Activated effector memory CD4-positive, alpha-beta T cell treated with Interleukin-2 at 50 U/mL for 16 hours (primary cell): ENCODE measurements at places on chromosomes 13 and 19.

- DNase-seq, result no peak
These were observed 37.2 kb downstream of the SLITRK1 start for GRCh38 chr13:83845106-83845505.

- DNase-seq, result no peak
These were observed 102.6 kb upstream of the SERP2 start for GRCh38 chr13:44271031-44271455.

DNA sequence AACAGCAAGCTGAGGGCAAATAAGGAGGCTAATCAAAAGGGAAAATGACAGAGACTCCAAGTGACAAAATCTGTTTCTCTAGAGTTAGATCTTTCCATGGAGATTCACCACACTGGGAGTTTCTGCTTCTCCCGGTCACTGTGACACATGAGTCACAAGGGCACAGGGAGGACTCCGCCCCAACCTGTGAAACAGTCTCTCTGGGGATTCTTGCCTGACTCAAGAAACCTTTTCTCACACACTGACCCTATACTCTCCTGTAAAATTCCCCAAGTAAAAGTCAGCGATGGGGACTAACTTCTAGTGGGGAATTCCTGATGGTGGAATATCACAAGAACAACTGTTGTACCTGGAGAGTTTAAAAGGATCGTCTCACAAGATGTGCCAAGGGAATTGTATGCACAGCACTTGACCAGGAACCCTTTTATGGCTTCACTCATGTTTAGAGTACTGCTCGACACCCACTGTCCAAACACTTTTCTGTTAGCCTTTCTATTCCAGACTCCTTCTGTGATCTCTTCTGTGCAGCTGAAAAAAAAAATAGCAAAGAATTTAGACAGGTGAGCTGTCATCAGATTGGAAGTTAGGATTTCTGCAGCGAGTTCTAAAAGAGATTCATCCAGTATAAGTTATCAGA is 46.8 kb upstream of the URAD start:
- DNase-seq, result no peak

DNA sequence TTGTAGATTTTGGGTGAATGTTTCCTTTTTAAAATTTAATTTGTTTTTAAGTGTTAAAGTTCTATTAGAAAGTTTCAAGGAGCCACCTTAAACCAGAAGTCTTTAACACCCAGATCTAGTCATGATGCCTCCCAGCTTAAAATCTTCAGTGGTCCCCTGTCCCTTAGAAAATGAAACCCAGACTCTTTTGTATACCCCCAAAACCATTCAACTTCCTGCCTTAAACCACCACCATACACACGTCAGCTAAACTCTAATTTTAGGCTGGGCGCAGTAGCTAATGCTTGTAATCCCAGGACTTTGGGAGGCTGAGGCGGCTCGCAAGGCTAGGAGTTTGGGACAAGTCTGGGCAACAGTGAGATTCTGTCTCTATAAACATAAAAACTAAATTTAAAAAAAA is 37.9 kb downstream of the N4BP2L1 start:
- DNase-seq, result no peak

GRCh38 chr13:48946163-48946562 is 29.5 kb upstream of the FNDC3A start:
- DNase-seq, result no peak

DNA sequence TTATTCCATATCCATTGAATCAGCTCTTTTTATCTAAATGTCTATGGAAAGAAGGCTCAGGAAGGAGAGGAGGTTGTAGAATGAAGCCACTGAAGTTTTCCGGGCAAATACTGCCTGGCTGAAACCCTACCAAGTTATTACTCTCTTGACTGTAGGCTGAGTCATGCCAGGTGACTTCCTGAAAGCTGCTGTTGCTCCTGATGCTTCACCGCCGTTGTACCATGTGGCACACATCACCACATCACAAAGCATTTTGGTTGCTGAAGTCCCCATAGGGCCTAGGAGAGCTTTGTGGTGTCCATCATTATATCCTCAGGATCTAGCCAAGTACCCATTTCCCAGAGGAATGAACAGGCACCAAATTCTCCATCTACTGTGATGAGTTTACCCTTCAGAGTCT is 11.1 kb upstream of the TDRD12 start:
- no peak for DNase-seq
